ENCODE measurements at places on chromosomes 3 and 15.

DNA sequence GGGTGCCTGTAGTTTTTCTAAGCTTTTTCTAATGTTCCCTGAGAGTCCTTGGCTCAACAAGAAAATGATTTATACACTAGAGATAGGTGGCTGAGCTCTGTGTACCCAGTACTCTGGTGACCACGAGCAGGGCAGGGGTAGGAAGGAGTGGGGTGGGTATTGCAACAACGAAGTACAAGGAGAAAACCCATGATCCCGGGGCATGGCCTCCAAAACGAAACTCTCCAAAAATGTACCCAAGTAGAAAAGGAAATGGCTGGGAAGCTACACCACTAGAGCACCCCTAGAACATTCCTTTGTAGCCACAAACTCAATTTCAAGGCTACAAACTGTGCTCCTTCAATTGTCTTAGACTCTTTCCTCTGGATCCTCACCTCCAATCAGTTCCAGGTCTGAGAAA lies 138.9 kb downstream of the DUT start:
- DNase-seq, result no peak

DNA sequence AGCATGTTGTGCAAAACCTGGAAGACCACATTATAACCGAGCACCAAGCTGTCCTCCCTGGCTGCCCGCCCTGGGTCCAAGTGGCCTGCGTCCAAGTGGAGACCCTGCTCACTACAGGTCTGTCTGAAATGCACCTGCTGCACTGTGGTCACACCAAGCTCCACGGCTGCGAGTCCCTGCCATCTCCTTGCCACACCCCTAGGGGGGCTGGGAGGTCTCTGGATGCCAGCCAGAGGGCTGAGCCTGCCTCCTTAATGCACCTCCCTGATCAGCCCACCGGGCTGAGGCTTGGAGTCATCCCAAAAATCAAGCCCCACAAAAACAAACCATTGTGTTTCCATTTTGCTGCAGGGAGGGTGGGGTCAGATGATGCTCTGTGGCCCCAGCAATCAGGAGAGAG lies 187.1 kb downstream of the MEGF11 start:
- DNase-seq, result no peak

DNA sequence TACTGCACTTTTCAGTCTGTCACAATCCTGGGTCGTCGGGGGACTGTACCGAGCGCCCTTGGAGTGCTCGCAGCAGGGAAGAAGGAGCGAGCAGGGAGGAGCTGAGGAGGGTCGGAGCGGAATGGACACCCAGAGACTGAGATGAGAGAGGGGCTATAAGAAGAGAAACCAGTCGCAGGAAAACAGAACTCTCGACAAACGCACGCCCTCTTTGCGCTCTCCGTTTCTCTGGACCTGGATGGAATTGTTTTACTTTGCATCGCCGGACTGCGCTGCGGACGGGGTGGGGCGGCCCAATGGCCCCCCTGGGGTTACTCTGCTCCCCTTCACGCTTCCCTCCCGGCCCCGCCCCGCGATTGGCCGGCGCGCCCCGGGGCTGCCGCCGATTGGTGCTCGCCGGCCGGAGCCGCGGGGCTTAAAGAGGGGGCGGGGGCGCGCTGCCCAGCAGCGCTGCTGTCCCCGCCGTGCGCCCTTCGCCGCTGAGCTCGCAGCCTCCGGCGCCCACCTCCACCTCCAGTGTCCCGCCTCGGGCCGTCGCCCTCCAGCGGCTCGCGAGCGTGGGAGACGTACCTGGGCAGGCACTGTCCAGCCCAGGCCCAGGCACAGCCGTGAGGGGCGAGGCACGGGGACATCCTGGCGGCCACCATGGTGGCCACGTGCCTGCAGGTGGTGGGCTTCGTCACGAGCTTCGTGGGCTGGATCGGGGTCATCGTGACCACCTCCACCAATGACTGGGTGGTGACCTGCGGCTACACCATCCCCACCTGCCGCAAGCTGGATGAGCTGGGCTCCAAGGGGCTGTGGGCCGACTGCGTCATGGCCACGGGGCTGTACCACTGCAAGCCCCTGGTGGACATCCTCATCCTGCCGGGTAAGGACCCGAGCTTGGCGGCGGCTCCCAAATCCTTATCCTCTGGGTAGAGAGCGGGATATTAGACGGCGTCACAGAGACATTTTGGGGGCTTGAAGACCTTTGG lies at the start of gene CLDN11:
Gene CLDN11 (plus strand): TSS at position 447 of the 977 bp plus-strand sequence. CDS start 199 bp downstream, at position 646.
- peak; percentile 65 for DNase-seq

- DNase-seq, result peak; percentile 12
Observed at GRCh38 chr3:71423151-71423906, 160.2 kb downstream of the FOXP1 start.

DNA sequence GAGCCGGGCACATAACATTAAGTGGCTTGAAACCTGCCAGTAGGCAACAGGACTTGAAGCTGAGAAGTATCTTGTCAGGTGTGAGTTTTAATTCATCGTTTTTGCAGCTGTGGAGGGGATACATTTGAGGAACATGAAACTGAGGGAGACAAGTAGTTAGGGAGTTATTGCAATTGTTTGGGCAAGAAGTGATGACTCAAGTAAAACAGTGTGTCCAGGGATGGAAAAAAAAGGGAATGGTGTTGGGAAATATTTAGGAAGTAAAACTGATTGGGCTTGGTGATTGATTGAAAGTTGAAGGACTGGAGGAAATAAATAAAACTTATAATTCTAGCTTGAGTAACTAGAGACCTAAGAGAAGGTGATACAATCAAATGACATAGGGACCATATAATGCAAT lies 85.5 kb downstream of the NCEH1 start:
- no peak for DNase-seq

- DNase-seq, result no peak
Observed at GRCh38 chr3:149657321-149657925, 402 bp downstream of the WWTR1 start.

GRCh38 chr15:74320352-74321247 lies 46.8 kb downstream of the CYP11A1 start:
- DNase-seq, result peak; percentile 95

- no peak for DNase-seq
Observed at GRCh38 chr15:69956417-69956816, 141.3 kb downstream of the TLE3 start.

- DNase-seq, result no peak
Observed at GRCh38 chr15:90513448-90513847, 16.3 kb upstream of the CRTC3 start.

DNA sequence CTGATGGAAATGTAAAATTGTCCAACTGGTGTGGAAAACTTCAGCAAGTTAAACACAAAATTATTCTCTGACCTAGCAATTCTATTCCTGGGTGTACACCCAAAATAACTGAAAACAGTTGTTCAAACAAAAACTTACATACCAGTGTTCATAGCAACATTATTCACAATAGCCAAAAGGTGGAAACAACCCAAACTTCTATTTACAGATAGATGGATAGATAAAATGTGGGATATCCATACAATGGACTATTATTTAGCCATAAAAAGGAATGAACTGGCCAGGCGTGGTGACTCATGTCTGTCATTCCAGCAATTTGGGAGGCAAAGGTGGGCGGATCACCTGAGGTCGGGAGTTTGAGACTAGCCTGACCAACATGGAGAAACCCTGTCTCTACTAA lies 6.9 kb upstream of the VWA5B2 start:
- DNase-seq, result no peak

DNA sequence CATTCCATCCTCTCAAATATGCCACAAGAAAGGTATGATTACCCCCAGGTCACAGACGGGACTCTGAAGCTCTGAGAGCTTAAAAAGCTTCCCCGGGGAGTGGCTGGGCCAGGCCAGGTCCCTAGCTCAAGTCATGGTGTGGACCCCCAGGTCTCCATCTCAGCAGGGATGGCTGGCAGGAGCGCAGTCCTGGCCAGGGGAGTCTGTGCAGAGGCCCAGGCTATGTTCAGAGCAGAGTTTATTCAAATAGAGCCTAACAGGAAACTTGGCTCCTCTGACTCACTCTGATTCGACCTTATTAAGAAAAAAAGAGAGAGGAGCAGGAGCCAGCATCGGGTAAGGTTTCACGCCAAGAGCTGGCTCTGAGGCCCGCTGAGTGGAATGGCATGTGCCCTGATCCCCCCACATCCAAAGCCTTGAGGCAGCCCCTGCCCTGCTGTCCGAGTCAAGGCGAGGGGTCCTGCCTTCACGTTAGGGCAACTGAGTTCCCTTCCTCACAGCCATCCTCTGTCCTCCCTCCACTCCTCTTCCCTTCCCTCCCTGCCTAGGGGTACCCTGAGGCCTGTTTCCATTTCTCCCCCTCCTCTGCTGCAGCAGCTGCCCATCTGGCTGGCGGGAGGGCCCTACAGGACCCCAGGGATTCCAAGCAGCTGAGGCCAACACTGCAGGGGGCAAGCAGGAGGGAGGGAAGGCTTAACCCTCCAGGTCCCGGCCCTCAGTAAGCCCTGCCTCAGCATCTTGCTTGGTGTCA lies 1.9 kb upstream of the LOXL1 start:
- DNase-seq, result peak; percentile 91

GRCh38 chr3:155080692-155081091 lies 573 bp downstream of the MME start:
- DNase-seq, result no peak

GRCh38 chr3:127739347-127740135 lies 66.8 kb downstream of the ABTB1 start:
- DNase-seq, result no peak

- DNase-seq, result no peak
Observed at GRCh38 chr3:108297647-108298046, 1.3 kb downstream of the HHLA2 start.

DNA sequence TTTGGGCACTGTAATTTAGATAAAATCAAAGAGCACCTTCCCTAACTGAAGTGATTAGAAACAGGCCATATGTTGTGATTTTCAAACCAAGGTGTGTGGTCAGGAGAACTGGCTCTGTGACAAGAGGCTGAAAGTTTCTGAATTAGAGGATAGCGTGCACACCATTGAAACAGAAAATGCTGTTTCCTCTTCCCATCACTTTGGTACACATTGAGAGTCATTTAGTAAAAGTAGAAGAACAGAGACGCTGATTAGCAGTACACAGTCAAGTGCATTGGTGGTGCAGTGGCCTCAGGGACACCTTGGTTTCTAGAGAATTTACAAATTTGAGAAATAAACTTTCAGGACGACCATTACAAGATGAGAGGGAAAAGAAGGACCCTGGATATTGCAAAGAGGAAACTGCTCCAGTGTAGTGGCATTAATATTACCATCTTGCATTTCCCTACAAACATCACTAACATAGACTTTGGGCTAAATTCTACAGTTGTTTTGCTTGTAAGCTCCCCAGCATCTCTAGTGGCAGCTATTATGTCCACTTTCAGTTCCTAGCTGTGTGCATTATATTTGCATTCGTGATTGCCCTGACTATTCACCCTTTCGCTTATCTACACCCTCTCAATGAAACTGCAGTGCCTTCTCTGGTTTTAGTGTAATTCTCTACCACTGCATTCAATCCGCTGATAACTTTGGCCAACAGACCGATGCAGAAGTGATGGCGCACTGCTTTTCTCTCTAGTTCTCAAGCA lies 728.1 kb upstream of the GRM7 start:
- no peak for DNase-seq

- no peak for DNase-seq
Observed at GRCh38 chr3:13706451-13706850, 157.5 kb downstream of the FBLN2 start.
